ENCODE measurements at places on chromosomes 16 and 17.
A peak's percentile ranks its signal among the peaks of the same experiment; 100 is the strongest.

DNA sequence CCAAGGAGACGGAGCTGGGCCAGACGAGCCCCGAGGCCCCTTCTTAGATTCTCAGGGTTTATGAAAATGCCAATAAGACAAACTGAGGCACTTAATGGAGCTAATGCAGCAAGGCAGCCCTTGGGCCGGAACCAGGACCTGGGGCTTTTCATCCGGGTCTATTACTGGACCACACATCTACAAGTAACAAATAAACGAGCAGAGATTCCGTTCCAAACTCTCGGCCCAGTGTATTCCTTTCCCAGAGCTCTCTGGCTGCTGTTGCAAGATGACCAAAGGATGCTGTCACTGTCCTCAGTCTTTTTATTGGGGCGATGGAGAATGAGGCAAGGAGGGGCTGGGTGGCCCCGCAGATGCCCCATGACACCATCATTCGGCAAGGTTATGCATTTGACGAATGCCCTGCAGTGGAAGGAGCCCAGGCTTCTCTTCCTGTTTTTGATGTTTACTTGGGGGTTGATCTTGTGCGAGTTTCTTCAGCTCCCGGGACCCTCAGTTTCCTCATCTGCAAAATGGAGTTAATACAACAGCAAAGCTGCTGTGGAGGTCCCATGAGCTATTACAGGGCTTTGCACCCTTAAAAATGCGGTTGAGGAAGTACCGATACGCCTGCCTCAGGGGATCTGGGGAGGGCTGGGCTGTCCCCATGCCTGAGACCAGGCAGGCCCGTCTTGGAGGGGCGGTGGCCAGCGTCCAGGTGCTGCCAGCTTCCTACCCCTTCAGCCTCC lies 1.1 kb upstream of the NTN1 start:
- DNase-seq, result no peak

GRCh38 chr17:61750656-61751055 lies 112.7 kb downstream of the BRIP1 start:
- DNase-seq, result no peak

DNA sequence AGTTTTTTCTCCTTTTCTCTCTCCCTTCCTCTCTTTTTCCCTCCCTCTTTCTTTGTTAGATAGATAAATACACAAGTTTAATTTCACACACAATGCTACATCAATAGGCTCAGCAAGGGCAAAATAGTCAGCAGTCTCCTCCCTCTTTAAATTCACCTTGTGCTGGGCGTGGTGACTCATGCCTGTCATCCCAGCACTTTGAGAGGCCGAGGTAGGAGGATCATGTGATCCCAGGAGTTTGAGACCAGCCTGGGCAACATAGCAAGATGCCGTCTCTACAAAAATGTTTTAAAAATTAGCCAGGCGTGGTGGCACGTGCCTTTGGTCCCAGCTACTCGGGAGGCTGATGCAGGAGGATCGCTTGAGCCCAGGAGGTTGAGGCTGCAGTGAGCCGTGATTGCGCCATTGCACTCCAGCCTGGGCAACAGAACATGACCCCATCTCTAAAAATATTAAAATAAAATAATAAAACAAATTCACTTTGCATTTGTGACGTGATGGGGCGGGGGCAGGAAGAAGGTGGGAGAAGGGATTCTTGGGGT lies 27.4 kb downstream of the IL21R start:
- DNase-seq, result no peak

DNA sequence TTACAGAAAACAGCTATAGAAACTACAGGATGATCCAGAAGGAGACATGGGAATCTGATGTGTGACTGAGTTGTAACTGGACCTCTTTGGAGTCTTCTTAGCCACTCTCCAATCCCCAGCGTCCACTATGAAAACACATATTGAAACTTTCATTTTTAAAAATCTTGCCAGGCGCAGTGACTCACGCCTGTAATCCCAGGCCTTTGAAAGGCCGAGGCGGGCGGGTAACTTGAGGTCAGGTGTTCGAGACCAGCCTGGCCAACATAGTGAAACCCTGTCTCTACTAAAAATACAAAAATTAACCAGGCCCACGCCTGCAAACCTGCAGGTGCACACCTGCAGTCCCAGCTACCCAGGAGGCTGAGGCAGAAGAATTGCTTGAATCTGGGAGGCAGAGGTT lies 53.3 kb downstream of the HIC1 start:
- DNase-seq, result no peak

- no peak for DNase-seq
These were observed 3.2 kb downstream of the ZNF205 start for GRCh38 chr16:3115561-3115960.

GRCh38 chr17:8793649-8794048 lies 5.5 kb downstream of the MFSD6L start:
- DNase-seq, result no peak

DNA sequence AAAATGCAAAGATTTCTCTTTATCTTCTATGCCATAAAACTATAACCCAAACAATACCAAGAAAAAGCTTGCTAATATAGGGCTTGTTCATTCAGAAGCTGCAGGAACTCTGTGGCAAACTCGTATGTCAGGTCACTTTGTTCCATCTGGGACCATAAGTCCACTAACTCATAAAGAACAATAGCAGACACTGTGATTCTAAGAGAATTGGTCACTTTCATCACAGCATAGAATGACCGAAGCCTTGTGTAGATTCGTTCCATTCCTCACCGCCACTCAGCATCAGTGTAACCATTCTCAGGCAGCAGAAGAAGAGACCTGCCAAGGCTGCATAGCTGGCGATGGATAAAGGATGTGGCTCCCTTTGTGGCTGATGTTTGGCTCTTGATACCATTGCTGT lies 30.3 kb upstream of the VAT1L start:
- DNase-seq, result no peak

GRCh38 chr17:64216338-64217248 lies 46.5 kb downstream of the TEX2 start:
- DNase-seq, result peak; percentile 75

- peak; percentile 80 for DNase-seq
These were observed 26.2 kb downstream of the ANKRD40 start for GRCh38 chr17:50681263-50682200.

- DNase-seq, result no peak
These were observed 20.2 kb upstream of the CPSF4L start for GRCh38 chr17:73281928-73282327.

GRCh38 chr16:59899940-59900339 lies 1165.8 kb upstream of the GOT2 start:
- DNase-seq, result no peak

DNA sequence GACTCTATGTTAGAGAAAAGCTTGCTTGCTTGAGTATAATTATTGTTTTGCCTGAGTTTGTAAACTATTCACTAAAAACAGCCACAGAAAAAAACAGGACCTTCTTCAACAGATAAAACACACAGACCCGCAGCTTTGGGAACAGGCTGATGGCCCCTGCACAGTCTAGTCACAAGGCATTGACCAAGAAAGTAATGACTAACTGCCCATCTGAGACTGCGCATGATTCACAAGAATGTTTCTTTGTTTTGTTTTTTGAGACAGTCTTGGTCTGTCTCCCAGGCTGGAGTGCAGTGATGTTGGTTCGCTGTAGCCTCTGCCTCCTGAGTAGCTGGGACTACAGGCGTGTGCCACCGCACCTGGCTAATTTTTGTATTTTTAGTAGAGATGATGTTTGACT lies 2.8 kb upstream of the ZKSCAN2 start:
- DNase-seq, result no peak

DNA sequence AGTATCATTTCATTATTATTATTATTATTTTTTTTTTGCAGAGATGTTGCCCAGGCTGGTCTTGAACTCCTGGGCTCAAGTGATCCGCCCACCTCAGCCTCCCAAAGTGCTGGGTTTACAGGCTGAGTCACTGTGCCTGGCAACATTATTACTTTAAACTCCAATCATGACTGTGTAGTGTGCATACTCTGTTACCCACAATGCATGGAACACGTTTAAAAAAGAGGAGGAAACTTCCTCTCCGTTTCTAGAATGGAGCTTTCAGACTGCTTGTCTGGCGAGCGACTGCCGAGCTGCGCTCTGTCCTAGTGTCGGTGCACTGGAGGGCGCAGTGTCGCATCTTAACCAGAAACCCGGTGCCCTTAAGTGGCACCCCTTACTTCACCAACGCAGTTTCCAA lies 22.1 kb upstream of the FASN start:
- DNase-seq, result no peak

- no peak for DNase-seq
These were observed 74.1 kb upstream of the CDH5 start for GRCh38 chr16:66292241-66292935.

DNA sequence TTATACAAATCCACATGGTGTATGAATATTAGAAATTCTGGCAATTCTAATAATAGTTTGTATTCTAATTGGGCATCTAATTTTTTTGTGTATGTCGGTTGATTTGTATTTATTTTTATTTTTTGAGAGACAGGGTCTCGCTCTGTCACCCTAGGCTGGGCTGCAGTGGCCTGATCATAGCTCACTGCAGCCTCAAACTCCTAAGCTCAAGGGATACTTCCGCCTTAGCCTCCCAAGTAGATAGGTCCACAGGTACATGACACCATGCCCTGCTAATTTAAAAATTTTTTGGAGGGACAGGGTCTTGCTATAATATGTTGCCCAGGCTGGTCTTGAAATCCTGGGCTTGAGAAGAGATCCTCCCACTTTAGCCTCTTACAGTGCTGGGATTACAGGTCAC lies 104.6 kb downstream of the TRIM37 start:
- no peak for DNase-seq

DNA sequence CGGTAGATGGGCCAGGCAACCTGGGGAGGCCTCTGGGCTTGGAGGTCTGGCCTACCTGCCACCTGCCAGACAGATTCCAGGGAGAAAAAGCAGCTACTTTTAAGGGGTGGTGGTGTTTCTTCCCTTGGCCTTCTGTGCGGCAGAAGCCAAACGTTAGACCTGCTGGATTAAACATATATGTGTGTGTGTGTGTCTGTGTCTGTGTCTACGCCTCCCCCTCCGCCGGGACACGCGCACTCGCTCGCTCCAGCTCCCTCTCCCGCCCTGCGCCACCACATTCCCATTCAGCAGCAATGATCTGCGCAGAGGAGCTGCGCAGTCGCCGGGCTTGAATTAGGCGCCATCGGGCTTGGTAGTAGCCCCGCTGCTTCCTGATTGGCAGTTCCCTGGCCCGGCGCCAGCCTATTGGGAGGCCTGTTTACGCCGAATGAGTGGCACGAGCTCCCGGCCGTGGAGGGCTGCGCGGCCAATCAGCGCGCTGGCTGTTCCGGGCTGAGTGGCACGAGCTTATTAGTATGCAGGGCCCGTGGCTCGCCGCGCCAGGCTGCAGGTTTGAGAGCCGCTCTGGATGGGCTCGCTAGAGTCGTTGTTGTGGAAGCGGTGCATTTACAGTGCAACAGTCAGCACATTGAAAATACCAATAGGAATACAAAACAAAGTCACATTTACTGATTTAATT lies at the start of gene BAHCC1:
BAHCC1 (plus strand) TSS at position 537 of the 679 bp plus-strand sequence. CDS start 4,283 bp downstream, outside the sequence.
- DNase-seq, result peak; percentile 99

GRCh38 chr17:28862561-28862960 lies 7.7 kb downstream of the ERAL1 start:
- no peak for DNase-seq

DNA sequence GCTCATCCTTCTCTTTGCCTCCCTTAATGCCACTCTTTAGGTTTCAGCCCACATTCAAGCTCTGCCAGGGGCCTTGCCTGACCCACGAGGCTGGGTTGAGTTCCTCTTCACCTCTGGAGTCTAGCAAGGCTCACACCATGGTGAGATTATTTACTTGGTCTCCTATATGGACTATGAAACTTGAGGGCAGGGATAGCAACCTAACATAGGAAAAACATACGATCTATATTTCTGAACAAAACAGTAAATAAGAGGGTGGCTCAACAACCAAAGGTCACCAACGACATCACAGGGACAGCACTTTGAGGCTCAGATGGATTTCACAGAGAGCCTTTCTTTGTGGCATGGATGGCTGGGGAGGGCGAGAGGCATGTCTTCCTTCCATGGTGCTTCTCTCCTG lies 197.0 kb downstream of the MAF start:
- no peak for DNase-seq
